Endothelial cell of umbilical vein (primary cell): ENCODE measurements at places on chromosomes 6 and 20.

DNA sequence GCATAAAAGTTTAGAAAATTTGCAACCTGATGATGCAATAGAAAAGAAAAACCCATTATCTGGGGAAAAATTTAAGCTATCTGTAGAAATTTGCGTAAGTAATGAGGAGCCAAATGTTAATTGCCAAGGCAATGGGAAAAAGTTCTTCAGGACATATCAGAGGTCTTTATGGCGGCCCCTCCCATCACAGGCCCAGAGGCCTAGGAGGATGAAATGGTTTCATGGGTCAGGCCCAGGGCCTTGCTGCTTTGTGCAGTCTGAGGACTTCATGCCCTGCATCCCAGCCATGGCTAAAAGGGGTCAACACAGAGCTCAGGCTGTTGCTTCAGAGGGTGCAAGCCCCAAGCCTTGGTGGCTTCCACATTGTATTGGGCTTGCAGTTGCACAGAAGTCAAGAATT lies 582.8 kb downstream of the COL12A1 start:
- DNase-seq = no peak

DNA sequence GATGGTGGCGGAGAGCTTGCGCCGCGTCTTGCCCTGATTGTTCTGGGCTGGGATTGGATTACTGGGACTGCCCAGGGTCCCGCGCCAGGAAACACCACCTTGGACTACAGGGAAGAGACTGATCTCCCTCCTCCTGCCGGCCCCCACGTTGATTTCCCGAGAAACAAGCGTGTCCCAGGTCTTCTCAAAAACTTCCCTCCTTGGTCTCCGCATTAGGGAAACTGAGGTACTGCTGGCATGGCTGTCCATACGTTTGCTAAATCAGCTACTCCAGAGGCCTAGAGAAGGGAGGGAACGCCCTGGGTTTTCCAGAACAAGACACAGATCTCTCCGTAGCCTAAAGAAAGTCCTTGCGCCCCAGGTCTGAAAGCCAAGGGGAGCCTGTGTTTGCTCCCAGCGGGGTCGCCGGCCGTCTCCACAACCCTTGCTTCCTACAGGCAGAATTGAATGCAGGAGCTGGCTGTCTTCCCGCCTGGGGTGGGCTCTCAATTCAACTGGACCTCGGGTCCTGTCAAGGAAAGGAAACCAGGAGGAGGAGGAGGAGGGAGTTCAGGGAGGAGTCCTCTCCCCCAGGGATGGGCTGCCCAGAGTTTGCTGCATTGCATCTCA lies 29.2 kb downstream of the TFAP2A start:
- DNase-seq = no peak

GRCh38 chr6:139474145-139475108 lies 100.0 kb upstream of the CITED2 start:
- no peak for DNase-seq

GRCh38 chr20:61922411-61922810 lies 143.3 kb downstream of the TAF4 start:
- DNase-seq = no peak

DNA sequence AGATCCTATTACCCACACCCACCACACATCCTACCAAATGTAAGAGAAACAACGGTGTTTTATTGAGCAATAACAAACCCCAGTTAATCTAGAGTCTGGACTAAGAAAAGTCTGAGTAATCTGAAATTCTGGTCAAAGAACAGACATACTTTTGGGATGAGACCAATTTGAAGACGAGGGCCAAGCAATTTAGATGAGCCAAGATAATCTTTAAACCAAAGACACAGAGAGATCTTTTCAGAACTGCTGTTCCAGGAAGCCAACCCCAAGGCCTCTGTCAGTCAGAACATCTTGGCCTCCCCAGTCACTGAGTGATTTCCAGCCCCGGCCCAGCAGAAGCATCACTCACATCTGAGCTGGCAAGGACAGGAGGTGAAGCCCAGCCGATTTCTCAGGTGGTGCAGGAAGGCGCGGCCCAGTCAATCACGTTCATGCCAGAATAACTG lies 118.5 kb upstream of the SYNDIG1 start:
- no peak for DNase-seq

DNA sequence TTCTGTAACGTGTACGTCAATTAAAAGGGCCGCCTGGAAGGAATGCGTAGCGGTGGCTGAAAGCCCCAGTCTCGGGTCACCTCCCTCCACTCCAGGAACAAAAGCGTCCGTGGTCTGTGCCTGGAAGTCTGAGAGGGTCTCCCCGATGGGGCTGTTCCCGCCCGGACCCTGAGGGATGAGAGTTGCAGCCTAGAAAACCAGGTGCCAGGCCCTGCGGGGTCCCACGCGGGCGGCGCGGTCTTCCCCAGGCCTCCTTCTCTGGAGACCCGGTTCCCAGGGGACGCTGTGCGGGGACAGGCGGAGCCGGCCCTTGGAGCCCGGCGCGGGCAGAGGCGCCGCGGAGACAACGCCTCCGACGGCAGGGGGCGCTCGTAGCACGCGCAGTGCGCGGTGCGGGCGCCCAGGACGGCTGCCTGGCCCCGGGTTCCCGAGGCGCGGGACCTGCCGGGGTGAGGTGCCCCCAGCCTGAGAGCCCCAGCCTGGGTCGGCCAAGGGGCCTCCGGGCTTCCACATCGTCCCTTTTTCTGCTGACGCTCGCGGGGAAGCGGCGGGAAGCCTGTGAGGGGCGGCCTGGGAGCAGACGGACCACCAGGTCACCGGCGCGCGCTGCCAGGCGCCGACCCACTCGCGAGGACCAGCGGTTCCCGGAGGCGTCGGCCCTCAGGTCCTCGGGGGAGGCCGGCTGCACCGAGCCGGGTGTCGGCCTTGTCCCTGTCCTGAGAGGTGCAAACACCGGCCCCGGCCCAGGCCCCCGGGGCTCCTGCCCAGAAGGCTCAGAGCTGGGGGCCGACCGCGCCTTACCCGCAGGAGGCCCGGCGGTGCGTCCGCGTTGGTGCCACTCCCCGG lies 5.3 kb upstream of the FOXC1 start:
- DNase-seq = peak; percentile 63

GRCh38 chr6:110284855-110285254 lies 73.3 kb downstream of the METTL24 start:
- DNase-seq = no peak

DNA sequence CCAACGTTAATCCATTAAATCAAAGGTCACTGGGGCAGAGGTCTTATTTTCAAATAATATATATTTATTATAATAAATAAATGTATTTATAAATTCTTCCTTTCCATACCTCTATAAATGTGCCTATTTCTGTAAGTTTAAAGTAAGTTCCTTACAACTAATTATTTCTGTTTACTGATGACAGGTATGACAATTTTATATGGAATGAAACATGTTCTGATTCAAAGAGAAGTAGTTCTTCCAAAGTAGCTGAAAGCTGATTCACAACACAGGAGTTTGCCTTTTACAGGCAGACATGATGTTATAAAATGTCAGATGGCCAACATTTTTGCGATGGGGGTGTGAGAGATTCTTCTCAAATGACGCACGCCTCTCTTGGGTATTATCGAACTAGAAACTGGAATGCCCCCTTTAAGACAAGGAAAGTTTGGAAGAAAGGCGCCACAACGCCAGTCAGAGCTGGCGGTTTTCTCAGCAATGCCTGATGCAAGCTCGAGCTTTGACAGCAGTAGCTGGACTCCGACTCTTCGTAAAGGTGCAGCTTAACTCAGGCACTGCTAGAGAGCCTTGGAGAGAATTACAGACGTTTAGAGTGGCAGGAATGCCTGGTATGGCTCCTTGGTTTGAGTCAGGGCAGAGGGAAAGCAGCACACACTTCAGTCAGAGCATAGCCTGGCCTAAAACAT lies 92.1 kb downstream of the FOXC1 start:
- DNase-seq = no peak
